ENCODE measurements at places on chromosomes 1 and 21.

- DNase-seq = peak; percentile 57
Measured at GRCh38 chr1:98661544-98662355, at the start of gene SNX7. Gene SNX7, plus strand, starts transcription at chr1:98661721. Its CDS starts 11 bp downstream, at chr1:98661732.

- no peak for DNase-seq
Measured at GRCh38 chr1:229287267-229287666, 16.4 kb downstream of the RAB4A start.

- peak; percentile 87 for DNase-seq
Measured at GRCh38 chr1:111904478-111905218, 84.8 kb downstream of the KCND3 start.

DNA sequence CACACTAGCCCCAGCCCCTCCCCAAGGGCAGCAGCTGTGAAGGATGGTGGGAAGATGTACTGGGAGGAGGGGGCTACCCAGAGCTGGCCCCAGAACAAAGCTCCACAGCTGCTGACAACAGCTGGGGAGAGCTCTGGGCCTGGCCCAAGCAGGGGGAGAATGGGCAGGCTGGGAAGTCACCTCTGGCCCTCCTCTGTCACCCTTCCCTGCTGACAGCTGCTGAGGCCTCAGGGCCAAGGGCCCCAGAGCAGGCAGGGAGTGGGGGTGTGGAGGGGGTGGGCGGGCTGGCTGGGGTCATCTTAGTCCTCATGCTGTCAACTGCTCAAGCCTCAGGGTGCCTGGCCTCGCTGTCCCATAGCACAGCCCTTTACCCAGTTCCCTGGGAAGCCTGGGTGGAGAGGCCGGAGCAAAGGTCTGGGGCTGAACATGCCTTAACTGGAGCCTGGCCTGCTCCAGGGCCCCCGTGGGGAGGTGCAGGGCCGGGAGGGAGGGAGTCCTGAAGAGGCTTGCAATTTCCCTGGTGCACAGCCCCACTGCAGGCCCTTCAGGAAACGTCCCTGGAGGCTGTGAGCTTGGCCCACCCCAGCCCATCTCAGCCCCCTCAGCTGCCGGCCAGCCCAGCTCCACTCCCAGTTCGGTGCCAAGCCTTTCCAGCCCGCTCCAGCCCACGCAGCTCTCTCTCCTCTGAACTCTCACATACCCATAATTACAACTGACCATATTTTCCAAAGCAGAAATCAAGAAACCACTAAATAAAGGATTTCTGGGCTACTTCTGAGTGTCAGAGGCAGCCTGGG is 25.7 kb downstream of the HSPG2 start:
- no peak for DNase-seq

DNA sequence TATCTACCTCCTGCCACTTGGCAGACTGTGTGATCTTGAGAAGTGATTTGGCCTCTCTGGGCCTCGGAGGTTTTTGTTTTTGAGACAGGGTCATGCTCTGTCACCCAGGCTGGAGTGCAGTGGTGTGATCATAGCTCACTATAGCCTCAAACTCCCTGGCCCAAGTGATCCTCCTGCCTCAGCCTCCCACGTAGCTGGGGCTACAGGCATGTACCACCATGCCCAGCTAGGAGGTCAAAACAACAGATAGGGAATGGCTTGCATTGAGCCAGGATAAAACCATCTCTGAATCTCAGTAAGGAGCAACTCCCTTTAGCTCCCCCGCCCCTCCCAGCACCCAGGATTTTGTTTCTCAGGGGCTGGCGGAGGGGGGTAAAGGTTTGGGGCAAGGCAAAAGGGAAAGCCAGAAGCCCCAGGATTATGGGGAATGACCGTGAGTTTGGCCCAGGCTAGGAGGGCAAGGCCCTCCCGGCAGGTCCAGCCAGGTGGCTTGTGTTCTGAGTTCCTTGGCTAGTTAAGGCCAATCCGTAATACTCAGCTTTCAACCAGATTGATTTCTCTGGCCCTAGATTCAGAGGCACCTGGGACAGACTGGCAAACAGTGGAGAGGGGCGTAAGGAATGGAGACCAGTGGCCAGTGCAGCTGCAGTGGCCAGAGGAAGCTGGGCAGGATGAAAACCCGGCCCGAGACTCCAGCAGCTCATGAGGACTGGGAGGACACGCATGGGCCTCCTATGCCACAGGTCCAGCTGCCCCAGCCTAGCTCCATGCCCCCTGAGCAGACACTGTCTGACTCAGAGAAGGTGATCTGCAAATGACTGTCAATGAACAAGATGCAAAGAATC is 130.1 kb downstream of the DMRTB1 start:
- DNase-seq = no peak
